ENCODE measurements at places on chromosomes 5 and 9.

DNA sequence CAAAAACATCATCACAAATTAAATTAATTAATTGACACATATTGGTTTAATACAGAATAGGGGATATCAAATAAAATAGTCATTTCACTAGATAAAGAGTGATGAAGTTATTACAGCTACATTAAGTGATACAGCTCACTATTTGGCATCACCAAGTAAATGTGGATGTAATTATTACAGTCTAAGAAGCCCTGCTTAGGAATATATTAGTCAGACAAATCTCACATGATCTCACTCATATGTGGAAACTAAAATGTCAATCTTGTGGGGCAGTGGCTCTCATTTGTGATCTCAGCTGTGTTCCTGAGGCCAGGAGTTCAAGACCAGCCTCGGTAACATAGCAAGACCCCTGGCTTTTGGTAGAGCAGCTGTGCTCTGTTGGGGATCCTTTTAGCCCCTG lies 233.4 kb upstream of the RGMB start:
- DNase-seq = no peak

- DNase-seq = no peak
These were observed 51.1 kb downstream of the NSUN2 start for GRCh38 chr5:6581559-6582426.

DNA sequence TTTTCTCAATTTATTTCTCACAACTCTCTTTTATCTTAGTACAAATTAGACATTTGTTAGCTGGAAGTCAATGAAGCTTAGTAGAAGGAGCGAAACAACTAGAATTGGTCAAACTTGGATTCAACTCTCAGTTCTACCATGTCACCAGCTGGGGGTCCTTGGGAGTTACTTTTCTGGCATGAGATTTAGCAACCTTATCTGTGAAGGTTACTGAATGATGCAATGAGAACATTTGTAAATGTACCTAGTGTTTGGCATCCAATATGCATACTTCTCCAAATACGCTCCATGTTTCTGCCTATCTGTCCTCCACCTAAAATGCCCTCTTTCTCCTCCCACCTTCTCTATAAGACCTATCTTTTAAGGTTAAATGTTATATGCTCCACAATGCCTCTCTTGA lies 6.3 kb downstream of the HNRNPA0 start:
- DNase-seq = no peak

DNA sequence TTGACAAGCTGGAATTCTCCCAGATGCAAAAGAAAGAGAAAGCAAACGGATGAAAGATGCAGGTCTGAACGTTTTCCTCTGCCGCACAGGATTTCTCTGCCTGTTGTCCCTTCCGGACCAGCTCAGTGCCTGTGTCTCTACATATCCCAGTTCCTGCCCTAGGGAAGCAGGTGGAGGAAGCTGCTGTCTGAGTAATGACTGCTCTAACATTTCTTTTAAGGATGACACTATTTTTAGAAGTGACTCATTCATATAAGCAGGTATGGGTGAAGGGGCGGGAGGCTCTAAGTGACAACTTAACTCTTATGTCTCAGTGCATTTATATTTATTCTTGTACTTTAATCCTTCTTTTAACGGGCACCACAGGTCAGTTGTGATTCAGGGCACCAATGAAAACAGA lies 128.8 kb downstream of the SLC24A2 start:
- DNase-seq = no peak

- no peak for DNase-seq
These were observed 18.9 kb downstream of the GOLPH3 start for GRCh38 chr5:32155211-32155610.

- no peak for DNase-seq
These were observed 73.8 kb upstream of the KLF9 start for GRCh38 chr9:70488098-70488792.

DNA sequence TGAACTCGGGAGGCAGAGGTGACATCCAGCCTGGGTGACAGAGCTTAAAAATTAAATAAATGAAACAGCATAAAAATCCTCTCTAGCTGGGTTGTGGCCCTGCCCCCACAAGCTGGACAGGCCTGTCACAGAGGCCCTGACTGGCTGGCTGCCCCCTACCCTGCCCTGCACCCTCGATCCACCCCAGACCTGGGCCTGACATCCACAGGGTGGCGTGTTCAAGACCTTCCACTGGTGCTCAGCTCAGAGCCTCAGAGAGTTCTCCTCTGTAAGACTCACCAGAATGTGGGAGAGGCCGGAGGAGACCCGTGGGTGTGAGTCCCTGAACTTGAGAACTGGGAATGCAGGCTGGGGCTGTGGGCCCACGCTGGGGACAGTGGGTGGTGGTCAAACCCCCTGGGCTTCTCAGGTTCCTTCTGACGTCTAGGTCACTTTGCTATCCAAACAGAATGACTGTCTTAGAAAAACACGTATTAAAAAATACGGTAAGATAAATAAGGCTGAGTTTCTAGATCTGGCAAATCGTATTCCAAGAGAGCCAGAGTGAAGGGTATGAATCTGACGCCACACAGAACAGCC lies 9.7 kb upstream of the WDR38 start:
- DNase-seq = no peak

DNA sequence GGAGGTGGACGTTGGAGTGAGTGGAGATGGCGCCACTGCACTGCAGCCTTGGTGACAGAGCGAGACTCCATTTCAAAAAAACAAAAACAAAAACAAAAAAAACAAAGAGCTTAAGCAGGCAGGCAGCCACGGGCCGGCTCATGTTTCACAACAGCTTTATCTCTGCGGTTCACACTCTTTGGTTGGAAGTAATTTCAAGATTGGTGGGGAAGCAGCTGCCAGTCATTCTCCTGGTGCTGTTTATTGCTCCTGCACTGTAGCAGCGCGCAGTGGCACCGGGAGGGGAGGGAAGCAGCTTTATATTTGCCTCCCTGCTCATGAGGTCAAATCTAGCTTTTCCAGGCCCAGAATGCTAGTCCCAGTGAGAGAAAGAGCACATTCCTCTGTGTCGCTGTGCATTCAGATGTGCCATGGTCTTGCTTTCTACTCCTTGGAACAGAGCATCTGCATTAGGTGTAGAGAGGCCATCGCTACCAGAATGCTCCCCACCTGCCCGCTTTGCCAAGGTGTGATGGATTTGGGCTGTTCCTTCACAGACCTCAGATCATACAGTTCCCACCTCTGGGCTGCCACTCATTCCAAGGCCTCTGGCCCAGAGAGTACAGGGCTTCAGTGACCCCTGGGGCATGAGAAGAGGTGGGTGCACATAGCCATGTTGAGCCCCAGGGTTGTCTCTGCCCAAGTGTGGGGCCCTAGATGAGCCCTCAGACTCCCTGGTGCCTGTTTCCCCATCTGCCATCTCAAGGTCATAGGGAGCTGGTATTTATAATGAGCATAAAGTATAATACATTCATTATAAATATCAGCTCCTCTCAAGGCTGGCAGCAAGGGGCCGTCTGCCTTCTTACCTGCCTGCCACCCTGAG lies 270.4 kb downstream of the MED10 start:
- DNase-seq = no peak

DNA sequence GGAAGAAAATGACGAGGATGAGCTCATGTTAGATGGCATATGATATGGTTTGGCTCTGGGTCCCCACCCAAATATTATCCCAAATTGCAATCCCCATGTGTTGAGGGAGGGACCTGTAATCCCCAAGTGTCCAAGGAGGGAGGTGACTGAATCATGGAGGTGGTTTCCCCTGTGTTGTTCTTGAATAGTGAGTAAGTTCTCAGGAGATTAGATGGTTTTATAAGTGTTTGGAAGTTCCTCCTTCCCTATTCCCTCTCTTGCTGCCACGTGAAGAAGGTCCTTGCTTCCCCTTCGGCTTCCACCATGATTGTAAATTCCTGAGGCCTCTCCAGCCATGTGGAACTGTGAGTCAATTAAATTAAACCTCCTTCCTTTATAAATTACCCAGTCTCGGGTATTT lies 10.1 kb downstream of the EDIL3 start:
- no peak for DNase-seq

- DNase-seq = peak; percentile 80
These were observed 39.9 kb downstream of the NEURL1B start for GRCh38 chr5:172680921-172681320.

- no peak for DNase-seq
These were observed 78.1 kb downstream of the CFAP95 start for GRCh38 chr9:69898714-69899209.

DNA sequence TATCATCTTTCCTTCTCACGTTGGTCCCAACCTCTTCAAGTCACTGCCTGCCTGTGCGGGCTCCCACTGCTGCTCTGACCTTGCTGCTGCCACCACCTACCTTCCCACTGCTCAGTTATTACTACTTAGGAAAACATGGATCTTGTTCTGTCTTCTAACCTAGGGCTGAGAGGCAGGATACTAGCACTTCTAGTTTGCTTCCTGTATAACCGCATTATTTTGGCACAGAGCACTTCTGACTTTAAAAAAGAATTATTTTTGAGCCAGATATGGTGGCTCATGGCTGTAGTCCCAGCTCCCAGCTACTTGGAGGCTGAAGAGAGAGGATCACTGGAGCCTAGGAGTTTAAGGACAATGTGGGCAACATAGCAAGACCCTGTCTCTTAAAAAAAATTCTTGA lies 135.4 kb upstream of the GNA14 start:
- no peak for DNase-seq

Measured in CD14-positive monocyte (primary cell).